Keratinocyte (primary cell): ENCODE measurements at places on chromosomes 4 and X.
A peak's percentile ranks its signal among the peaks of the same experiment; 100 is the strongest.

DNA sequence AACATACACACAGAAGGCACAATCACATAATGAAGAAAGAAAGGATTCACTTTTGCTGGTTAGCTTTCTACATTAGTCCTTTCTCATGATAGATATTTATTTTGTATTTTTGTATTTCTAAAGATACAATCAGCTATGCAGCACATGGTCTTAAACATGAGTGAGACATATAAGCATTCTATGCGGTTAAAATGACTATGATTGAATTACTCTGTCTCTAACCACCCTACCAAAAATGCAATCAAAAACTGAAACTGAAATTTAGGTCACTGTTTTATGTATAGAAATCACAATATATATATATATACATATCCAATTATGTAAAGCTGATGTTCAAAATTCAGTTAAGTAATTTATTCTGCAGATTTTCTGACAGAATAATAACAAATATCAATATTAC, 21.9 kb downstream of the CXXC4 start:
- DNase-seq, result no peak

DNA sequence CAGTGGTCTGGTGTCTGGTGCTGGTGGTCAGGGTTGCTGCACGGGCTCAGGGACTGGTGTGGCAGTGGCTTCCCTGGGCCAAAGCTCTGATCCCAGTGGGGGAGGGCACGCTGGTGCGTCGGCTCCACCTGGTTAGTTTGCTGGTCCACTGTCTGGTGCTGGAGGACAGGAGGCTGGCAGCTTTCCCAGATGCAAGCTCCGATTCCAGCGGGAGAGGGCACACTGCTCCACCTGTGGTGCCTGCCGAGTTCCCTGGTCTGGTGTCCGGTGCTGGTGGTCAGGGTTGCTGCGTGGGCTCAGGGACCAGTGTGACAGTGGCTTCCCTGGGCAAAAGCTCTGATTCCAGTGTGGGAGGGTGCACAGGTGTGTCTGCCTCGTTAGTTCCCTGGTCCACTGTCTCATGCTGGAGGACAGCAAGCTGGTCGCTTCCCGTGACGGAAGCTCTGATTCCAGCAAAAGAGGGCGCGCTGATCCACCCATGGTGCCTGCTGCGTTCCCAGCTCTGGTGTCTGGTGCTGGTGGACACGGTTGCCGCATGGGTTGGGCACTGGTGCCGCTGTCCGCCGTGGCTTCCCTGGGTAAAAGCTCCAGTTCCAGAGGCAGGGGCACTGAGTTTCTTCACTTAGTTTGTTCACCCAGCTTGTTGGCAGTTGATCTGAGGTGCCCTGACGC, 5.8 kb downstream of the VMA21 start:
- DNase-seq, result no peak

DNA sequence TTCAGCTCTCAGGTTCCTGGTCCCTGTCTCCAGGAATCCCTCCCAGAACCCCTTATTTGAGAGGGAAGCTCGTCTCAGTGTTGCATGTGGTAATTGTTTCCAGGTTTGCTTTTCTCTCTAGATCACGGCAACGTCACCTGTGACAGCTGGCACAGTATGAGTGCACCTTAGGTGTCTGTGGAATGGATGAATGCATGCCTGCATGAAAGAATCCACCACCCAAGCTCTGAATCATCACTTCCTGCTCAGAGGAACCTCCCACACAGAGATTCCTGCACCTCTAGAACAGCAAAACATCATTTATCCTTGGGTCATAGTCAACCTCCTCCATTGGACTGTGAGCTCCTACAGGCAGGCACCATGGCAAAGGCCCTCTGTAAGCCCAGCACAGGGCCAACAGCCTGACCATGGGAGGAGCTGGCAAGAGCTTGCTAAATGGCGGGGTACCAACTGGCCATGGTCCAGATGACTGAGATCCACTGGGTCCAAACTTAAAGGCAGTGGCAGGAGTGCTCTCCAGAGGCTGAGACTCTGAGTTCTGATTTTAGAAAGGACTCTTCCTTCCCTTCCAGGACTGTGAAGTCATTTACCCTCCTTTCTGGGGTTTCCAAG, 116.2 kb downstream of the SLC2A9 start:
- DNase-seq, result peak; percentile 35

- no peak for DNase-seq
These were observed 38.4 kb downstream of the ZNF185 start for GRCh38 chrX:152936306-152936705.

DNA sequence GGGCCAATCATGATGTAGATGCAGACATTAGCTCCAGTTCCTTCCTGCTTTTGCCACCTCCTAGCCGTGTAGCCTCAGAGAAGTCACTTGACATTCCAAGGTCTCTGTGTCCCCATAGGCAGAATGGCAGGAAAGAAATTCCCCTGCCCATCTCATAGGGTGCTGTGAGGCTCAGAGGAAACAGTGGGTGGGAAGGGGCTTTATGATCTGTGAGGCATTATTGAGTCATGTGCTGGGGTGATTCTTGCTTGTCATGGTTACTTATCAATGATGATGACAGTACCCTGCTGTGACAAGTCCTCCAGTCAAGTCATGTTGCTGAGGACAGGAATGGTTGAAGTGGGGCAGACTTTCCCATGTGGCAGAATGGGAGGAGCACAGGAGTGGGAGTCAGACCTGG, 63.7 kb downstream of the MSX1 start:
- DNase-seq, result no peak

DNA sequence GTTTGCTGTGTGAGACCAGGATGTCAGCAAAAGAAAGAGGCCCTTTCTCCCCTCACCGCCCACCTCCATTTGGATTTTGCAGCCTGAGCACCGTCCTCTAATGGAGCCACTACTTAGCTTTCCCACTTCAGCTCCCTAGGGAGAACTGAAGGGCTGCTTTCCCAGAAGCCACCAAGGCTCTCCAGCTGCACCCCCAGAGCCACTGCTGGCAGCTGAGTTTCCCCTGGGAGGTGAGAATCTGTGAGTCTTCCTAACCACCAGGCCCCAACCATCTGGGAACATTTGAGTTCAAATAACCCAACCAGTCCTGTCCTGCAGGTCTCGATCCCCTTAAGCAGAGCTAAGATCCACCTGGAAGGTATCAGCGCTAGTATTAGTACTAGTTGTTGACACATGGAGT, 173.1 kb upstream of the USP9X start:
- no peak for DNase-seq

- no peak for DNase-seq
These were observed 194.3 kb downstream of the SLC4A4 start for GRCh38 chr4:71533121-71533520.
